ENCODE measurements at places on chromosomes 7 and 10.

- DNase-seq = no peak
Measured at GRCh38 chr7:111990643-111991042, 215.6 kb downstream of the DOCK4 start.

DNA sequence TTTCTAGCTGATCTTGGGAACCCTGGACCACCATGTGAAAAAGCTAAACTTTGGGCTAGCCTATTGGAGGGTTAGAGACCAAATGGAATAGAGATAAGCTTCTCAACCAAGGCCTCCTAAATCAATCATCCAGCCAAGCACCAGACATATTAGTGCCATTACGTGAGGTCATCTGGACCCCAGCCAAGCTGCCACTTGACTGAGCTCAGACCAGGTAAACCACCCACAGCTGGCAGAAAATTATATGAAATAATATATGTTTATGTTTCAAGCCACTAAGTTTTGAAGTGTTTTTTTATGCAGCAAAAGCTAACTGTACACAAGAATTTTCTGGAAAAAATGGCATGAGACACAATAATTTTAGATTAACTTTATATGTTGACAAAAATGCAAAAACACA is 82.6 kb upstream of the PCGF5 start:
- no peak for DNase-seq

DNA sequence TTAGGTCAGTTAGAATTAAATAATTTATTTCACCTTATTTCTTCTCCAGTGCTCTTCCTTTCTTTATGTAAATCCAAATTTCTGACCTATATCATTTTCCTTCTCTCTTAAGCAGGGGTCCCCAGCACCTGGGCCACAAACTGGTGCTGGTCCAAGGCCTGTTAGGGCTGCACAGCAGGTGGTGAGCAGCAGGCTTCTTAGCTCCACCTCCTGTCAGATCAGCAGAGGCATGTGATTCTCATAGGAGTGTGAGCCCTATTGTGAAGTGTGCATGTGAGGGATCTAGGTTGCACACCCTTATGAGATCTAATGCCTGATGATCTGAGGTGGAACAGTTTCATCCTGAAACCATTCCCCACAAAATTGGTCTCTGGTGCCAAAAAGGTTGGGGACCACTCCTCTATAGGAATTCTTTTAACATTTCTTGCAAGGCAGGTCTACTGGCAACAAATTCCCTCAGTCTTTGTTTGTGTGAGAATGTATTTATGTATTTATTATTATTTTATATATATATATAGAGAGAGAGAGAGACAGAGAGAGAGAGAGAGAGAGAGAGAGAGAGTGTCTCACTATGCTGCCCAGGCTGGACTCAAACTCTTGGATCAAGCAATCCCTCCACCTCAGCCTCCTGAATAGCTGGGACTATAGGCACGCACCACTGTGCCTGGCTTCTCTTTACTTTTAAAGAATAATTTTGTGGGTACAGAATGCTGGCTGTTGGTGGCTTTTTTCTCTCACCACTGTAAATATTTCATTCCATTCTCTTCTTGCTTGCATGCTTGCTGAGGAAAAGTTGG is 4.3 kb upstream of the ABCC2 start:
- DNase-seq = no peak

- no peak for DNase-seq
Measured at GRCh38 chr7:131124001-131124629, 203.6 kb upstream of the MKLN1 start.

DNA sequence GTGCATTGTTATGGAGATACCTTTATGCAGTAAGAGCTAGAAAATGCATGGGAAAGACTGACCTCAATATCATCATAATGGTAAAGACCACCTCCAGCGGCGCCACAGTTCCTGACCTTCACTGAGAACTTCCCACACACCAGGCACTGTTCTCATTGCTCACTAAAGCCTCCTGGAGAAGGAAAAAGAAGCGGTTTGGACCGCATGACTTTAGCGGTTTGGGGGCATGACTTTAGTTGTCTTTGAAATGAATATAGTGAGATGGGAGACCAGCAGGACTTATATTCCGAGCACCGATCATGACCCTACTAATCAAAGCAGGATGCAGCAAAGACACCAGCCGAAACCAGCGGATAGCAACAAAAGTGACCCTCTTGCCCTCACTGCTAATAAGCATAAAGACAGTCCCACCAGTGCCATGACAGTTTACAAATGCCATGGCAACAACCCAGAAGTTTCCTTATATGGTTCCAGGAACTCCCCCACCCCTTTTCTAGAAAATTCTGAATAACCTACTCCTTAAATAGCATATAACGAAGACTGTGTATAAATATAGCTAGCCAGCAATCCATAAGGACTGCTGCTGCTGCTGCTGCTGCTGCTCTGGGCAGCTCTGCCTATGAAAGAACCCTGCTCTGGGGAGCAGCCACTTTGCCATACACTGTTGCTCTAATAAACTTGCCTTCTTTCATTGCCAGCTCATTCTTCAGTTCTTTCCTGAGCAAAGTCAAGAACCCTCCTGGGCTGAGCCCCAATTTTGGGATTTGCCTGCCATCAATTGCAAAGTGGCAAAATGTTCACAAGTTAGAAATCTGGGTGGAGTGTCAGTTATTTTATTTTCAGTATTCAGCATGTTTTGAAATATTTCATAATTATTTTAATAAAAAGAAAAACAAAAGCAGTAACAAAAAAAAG is 694.1 kb downstream of the SUGCT start:
- no peak for DNase-seq

DNA sequence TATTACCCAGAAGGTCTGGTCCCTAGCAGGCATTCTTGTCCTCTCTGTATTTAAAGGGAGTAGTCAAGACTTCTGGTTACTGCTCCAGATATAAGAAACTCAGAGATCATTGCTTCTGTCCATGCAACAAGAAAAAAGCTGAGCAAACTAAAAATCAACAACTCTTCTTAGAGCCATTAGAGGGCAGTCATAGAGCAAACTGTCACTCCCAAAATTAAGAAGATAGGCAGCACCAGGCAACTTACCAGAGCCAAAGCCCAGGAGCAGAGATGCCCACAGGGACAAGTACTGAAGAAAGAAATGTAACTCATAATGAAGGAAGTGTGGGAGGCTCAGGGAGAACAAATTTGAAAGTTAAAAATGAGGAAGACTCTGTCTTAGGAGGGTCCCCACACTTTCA is 472.9 kb upstream of the COBL start:
- no peak for DNase-seq

DNA sequence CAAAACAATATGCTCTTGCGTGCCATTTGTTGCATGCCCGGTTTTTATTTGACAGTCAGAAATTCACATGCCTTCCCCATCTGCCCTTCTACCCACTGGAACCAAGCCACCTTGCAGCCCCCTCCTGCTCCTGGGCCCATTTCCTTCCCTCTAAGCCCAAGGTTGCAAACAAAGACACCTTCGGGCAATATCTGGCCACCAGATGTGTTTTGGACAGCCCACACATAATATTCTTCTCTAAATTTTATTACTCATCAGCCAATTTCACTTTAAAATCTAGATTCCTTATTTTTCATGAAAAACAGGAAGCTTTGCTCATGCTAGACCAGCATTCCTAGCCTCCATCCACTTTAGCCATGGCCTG is 18.2 kb upstream of the C10orf105 start:
- no peak for DNase-seq
